Type B pancreatic cell (in vitro differentiated cells): ENCODE measurements at places on chromosomes 6 and 20.

DNA sequence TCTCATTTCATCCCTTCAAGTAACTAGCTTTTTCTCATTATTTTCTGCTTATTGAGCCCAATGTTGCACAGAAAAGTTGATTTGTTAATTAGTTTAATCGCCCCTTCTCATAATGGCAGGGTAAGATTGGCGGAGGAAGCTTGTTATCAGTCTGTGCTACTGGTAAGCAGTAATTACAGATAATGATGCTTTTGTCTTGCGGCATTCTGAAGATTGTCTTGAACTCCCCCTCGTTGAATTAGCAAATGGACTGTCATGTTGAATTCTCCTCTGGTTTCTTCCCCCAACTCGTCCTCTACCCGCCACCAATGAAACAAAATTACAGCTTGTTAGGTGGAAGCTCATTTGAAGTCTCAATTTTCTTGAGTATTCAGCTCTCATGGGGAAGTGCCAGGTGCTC, 39.4 kb downstream of the PRDM13 start:
- no peak for DNase-seq

GRCh38 chr6:135814043-135814442, 37.5 kb upstream of the PDE7B start:
- no peak for DNase-seq

DNA sequence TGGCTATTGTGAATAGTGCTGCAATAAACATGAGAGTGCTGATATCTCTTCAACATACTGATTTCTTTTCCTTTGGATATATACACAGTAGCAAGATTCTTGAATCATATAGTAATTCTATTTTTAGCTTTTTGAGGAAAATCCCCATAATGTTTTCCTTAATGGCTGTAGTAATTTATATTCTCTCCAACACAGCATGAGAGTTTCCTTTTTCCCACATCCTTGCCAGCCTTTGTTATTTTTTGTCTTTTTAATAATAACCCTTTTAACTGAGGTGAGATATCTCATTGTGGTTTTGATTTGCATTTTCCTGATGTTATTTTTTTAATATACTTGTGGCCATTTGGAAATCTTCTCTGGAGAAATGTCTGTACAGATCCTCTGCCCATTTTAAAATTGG, 132.6 kb downstream of the PRL start:
- DNase-seq = no peak

DNA sequence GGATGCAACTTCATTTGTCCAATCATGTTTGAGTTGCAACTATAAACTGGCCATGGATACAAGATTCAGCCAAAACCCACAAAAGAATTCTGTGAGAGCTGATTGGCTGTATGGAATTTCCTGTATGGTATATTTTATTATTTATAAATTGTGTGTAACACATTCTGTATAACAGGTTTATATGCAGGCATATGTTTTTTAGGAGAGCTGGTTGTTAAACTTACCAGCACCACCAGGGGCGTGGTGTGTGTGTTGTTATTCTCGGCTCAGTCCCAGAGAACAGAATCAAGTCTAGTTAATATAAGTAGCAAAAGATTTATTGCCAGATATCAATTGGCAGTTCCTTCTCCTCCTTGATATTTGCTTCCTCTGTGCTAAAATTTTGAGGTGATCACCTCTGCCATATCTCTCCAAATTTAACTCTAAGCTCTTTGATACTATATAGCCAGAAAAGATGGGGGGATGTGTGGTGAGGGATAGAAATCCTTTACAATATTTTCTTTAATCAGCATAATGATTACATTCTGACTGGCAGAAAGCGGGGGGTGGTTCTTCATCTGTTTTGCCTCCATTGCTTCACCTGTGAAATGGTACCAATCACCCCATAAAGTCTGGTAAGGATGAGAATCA, 22.9 kb downstream of the CNBD2 start:
- no peak for DNase-seq

- no peak for DNase-seq
Observed at GRCh38 chr6:34248198-34248726, 544 bp downstream of the SMIM29 start.

GRCh38 chr6:112207131-112207530, 47.2 kb downstream of the LAMA4 start:
- DNase-seq = no peak
